ENCODE measurements at places on chromosomes 6 and 20.

GRCh38 chr6:84227044-84227433 lies 404 bp downstream of the CEP162 start:
- DNase-seq = no peak

DNA sequence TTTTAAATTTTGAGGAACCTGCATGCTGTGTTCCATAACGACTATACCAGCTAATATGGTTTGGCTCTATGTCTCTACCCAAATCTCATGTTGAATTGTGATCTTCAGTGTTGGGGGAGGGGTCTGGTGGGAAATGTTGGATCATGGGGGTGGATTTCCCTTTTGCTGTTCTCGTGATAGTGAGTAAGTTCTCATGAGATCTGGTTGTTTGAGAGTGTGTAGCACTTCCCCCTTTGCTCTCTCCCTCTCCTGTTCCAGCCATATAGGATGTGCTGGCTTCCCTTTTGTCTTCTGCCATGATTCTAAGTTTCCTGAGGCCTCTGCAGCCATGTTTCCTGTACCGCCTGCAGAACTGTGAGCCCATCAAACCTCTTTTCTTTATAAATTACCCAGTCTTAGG lies 61.8 kb upstream of the NEDD9 start:
- DNase-seq = no peak

- no peak for DNase-seq
Observed at GRCh38 chr6:3396503-3397180, 60.2 kb downstream of the SLC22A23 start.

DNA sequence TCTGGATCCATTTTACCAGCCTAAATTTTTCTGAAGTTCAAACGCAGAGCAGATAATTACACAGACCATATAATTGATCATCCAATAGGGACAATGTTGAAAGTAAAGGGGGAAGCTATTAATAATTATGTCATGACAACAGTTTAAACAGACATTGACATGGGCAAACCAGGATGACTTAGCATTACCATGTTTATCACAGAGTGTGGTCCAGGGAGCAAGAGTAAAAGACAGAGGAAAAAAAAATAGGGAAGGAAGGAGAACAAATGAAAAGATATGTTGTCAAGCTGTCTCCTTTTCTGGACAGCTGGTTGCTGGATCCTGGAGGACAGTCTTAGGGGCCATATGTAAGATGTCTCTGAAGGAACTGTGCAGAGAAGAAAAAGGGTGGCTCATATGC lies 69.4 kb upstream of the FBXL4 start:
- no peak for DNase-seq

DNA sequence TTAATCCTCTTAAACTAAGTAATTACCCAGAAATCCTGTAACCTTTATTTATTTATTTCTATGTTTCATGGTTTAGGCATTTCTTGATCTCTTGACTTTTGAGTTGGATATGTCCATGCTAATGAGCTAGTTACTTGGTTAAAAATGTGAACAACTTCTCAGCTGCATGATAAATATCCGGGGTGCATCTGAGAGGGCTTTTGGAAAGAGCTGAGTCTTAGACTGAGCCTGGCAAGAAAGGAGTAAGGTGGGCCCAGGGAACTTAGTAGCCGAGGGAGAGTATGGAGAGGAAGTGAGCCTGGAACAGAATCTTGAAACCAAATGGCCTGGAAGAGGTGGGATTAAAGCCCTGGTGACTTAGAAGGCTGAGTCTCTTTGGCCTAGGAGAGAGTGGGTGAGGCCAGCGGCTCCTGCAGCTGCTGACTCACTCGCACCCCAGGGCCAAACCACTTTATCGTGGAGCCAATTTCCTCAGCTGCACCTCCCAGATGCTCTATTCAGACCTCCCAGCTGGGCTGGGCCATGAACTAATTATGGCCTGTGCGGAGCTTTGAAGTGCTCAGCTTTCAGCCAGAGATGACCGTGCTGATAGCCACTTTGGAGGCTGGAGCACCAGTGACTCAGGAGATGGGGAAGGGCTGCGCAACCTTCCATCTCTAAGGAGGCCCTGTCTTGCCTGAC lies 19.1 kb downstream of the TGM3 start:
- no peak for DNase-seq

GRCh38 chr6:81822568-81822967 lies 70.1 kb upstream of the TENT5A start:
- no peak for DNase-seq

- no peak for DNase-seq
Observed at GRCh38 chr6:81759782-81760181, 7.3 kb upstream of the TENT5A start.

DNA sequence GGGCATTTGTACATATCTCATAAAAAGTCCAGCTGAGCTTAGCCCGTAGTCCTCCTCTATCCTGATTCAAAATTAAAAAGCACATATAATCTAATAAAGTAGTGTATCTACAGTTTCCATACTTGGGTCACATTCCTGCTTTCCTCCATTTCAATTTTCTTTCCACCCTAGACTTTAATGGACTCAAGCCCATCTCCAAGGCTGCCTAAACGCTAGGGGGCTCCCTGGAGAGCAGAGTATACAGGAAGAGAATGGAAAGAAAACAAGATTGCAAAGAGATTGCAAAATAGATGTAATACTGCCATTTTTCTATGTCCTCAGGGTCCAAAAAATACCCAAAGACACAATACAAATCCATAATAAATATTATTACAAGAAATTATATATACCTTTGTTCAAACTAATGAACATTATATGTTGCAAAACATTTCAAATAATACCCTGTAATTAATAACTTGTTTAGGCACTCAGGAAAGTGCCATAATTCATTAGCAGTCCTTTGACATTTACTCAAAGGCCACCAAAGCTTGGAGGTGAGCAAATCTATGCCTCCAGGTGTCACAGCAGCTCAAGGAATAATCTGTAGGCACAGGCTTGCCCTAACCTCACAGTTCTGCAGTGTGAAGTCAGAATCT lies 2.4 kb upstream of the MCM3 start:
- peak; percentile 20 for DNase-seq

GRCh38 chr6:7727946-7728854 lies 2.3 kb downstream of the BMP6 start:
- DNase-seq = no peak

DNA sequence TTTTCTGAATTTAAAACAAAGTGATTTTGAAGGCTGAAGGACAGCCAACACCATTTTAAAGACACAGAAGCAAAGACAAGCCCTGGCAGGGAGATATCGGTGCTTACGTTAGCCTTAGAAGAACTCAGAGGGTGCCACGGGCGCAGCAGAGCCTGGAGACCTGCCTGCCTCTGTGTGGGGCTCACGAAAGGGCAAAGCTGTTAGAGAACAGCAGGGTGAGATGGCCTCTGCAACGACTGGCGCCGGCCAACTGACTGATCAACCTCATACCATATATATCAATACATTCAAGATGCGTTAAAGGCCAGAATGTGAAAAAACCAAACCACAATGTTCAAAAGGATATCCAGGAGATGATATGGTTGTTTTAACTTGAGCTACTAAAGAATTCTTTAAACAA lies 151.0 kb upstream of the RPS6KA2 start:
- DNase-seq = no peak

- DNase-seq = no peak
Observed at GRCh38 chr20:14521016-14521415, 183.6 kb upstream of the FLRT3 start.

GRCh38 chr6:112863753-112864152 lies 516.6 kb downstream of the RFPL4B start:
- no peak for DNase-seq

GRCh38 chr20:1618479-1618878 lies 1.3 kb downstream of the SIRPB1 start:
- no peak for DNase-seq

- DNase-seq = no peak
Observed at GRCh38 chr20:24808616-24809015, 140.5 kb upstream of the CST7 start.

- DNase-seq = no peak
Observed at GRCh38 chr20:373171-373890, 7.2 kb upstream of the TRIB3 start.

DNA sequence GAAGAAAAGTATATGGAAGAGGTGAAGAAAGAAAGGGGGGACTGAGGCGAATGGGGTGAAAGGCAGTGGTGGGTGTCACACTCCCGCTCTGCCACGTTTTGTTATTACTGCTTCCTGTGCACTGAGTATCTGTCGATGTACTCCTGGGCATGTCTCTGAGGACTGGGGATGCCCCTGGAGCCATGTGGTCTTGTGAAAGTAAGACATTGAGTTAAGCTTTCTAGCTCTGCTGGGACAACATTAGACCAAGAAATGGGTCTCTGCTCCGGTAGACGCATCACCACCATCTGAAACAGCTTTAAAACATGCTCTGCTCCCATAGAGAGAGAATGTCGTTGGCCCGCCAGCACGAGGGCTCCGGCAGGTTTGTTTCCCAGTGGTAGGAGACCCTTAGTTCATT lies 40.0 kb downstream of the IRF4 start:
- no peak for DNase-seq

GRCh38 chr6:89794324-89794723 lies 25.3 kb downstream of the MDN1 start:
- DNase-seq = no peak

DNA sequence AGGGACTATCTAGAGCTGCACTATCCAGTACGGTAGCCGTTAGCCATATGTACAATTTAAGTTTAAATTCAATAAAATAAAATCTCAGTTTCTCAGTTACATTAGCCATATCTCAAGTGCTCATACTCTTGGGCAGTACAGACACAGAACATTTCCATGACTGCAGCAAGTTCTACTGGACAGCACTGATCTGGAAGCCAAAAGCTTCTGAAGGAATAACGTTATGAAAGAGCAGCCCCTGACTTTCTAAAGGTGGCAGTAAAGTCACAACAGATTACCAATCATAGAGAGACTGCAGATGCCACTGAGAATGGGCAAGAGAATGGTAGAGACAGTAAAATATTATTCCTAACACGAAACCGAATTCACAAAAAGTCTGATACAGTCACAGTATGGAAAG lies 36.8 kb downstream of the NDRG3 start:
- DNase-seq = no peak

GRCh38 chr20:36262440-36262839 lies 26.2 kb downstream of the AAR2 start:
- DNase-seq = no peak

DNA sequence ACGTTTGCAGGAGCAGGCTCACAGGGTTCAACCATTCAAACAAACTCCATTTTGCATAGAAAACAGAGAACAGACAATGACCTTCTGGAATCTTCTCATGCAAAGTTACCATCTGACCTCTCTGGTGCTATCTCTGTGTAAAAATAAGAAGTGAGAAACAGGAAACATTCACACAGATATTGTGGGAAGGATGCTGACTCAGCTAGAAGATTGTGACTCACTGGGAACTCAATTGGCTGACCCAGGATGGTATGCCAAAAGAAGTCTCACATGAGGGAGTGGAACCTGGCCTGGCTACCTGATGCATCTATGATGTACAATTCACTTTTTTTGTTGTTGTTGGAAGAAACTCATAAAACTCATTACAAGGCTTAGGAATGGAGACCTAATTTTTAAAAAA lies 61.1 kb upstream of the TBX18 start:
- DNase-seq = no peak

DNA sequence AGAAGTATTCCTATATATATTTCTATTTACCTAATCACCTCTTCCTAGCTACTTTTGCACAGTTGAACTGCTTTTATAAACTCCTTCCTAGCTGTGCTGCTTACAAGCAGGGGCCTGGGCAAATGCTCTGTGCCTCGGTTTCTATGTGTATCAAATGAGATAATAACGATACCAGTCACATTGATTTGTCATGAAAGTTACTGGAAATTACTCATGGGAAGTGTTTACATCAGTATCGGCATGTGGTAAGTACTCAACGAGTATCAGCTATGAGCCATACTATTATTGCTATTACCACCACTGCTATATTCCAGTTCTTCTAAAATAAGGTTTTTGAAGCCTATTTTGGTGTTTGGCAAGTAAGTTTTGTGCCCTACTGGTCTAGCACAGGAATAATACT lies 4.9 kb downstream of the LAMA4 start:
- DNase-seq = no peak

- DNase-seq = no peak
Observed at GRCh38 chr6:41549673-41550072, 3.5 kb downstream of the FOXP4 start.

DNA sequence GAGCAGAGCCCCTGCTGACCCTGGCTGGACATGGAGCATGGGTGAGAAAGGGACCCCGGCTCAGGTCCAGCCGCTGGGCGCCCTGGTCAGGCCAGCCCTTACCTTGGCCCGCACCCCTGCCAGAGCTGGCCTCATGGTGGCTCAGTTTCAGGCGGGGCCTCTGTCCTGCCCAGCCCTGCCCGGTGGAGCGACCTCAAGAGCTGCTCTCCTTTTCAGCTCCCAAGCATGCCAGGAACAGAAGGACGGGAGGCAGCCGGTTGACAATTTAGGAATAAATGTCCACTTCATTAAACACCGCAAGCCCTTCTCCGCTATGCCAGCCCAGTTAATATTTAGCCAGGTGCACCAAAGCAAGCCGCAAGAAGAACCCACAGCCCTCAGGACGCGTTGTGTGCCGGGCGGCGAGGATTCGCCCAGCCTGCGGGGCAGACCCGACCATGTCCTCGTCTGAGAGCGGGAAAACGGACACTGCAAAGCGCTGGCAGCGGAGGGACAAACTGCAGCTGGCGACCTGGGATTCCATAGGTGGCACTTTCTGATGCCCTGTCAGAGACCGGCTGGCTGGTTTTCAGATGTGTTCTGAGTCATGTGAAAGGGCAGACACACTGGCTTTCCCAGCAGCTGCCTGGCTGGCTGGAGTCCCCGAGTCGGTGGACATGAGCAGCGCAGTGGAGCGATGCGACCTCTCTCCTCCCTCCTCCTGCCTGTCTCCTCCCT lies 221.9 kb downstream of the TTLL2 start:
- DNase-seq = no peak

DNA sequence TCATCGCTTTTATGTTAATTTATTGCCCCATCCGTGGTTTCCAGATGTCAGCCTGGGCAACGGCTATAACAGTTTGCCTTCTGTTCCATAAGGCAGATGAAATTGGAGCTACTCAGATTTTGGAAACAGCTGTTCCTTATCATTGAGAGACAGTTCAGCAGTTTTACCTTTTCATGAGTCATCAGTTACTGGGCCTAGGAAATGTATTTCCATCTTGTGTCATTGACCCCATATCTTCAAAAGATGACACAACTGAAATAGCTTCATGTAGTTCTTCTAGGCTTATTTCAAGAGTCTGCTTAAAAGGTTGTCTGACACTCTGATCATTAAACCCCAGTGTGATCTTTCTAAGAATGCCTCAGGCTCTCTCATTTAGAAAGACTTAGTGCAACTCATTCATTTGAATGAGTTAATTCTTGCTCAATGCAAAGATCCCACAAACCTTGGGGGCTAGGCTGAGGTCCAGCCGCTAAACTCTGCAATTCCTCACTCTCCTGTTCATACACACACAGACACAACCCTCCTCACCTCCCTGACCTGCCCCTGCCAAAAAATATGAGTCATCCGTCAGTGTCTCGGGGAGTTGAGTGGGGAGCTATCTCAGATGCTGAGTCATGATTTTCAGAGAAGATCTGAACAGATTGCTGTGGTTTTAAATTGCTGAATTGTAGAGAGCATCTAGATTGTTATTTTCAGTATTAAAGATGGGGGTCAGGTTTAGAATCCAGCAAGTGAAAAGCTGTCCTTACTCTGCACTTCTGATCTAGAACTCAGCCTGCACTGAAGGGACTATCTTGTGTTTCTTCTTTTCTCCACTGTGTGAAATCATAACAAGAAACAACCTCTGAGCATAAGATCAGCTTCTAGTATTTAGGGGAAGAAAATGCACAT lies 61.8 kb downstream of the RPP40 start:
- peak; percentile 15 for DNase-seq

GRCh38 chr6:56618050-56618449 lies 24.6 kb downstream of the DST start:
- no peak for DNase-seq

Data from activated T-helper 1 cell treated with anti-CD3 and anti-CD28 coated beads, Interleukin-2, amount 50 U/mL, for 16 hours (primary cell).